ENCODE measurements at places on chromosomes 1 and 21. TPM values are rescaled to one million over a fixed set of nuclear protein-coding genes. Genes with fewer than 3 reads are reported as not detected.

Gene LAD1
- 0.34 TPM for total RNA-seq

Gene RRP1
- total RNA-seq = 18.4 TPM

Gene OR2T35
- not detected for total RNA-seq

Gene ACTL8
- 0.15 TPM for total RNA-seq

Gene CYYR1
- 25.7 TPM for total RNA-seq

Gene AHDC1
- 26.5 TPM for total RNA-seq

Gene NTMT2
- total RNA-seq = not detected

Gene OLFML3
- 13.4 TPM for total RNA-seq

Gene FAM78B
- 0.43 TPM for total RNA-seq

Gene IRF6
- total RNA-seq = 0.34 TPM

Gene MORN1
- total RNA-seq = 7.0 TPM

Gene MAP1LC3C
- total RNA-seq = 0.19 TPM

Gene OR6Y1
- total RNA-seq = not detected

Gene CFAP141
- not detected for total RNA-seq

Gene HES4
- total RNA-seq = 35.7 TPM

Gene NOS1AP
- total RNA-seq = 2.4 TPM

Gene PHF13
- total RNA-seq = 32.0 TPM

Gene PLEKHN1
- total RNA-seq = not detected

Gene WNT3A
- total RNA-seq = not detected

Gene NEK2
- 93.3 TPM for total RNA-seq

Gene IL19
- total RNA-seq = not detected

Gene KCNJ9
- 0.09 TPM for total RNA-seq

Gene TMPRSS2
- 0.99 TPM for total RNA-seq

Gene PM20D1
- not detected for total RNA-seq

Gene PLCH2
- total RNA-seq = 0.54 TPM

Gene NBPF15
- total RNA-seq = 14.6 TPM

Gene FAAH
- total RNA-seq = 13.9 TPM

Gene ACADM
- 85.1 TPM for total RNA-seq

Gene HAO2
- total RNA-seq = not detected

Gene LRRC39
- total RNA-seq = 0.87 TPM

Gene SAMSN1
- not detected for total RNA-seq

Gene LORICRIN
- total RNA-seq = not detected

Gene HLX
- total RNA-seq = not detected

Gene TDRD5
- 0.09 TPM for total RNA-seq

Gene PRR9
- not detected for total RNA-seq

Gene STPG1
- total RNA-seq = 12.7 TPM

Gene STRIP1
- total RNA-seq = 67.5 TPM

Gene FAM76A
- total RNA-seq = 13.6 TPM

Gene IL20
- total RNA-seq = not detected

Gene CFHR2
- not detected for total RNA-seq

Gene SERPINC1
- not detected for total RNA-seq

Gene CRP
- not detected for total RNA-seq

Gene PADI1
- 0.09 TPM for total RNA-seq

Gene OLIG2
- total RNA-seq = 0.15 TPM

Gene MYBPH
- not detected for total RNA-seq

Gene ETV3L
- not detected for total RNA-seq

Data from neural progenitor cell (in vitro differentiated cells).